Stimulated activated CD4-positive, alpha-beta T cell treated with anti-CD3 and anti-CD28 coated beads, Interleukin-4, amount 100 ng/mL, for 48 hours (primary cell): ENCODE measurements at places on chromosomes 5 and 9.

GRCh38 chr5:149060325-149060724 is 2.5 kb downstream of the SH3TC2 start:
- no peak for DNase-seq

DNA sequence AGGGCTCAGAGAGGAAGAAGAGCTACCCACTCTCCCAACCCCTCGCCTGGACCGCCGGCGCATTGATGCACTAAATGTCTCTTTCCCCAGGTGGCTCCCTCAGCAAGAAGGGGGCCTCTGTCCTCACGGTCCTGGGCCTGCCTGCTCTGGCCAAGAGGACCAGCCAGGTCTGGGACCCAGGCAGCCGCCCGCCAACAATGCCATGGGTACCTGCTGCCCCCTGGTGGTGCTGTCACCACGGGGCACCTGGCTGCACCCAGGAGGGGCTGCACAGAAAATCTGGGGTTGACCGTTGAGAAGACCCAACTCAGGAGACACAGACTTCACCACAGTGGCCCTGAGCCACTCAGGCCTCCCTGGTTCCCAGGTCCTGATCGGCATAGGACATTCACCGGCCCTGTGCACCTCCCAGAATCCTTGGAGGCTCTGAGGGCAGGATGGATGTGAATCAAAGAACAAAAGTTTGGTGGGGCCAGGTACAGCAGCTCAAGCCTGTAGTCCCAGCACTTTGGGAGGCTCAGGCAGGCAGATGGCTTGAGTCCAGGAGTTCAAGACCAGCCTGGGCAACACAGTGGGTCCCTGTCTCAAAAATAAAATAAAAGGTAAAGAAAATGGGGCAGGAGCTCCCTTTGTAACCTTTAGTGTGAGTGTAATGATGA is 2.4 kb upstream of the VAV2 start:
- peak; percentile 81 for DNase-seq

DNA sequence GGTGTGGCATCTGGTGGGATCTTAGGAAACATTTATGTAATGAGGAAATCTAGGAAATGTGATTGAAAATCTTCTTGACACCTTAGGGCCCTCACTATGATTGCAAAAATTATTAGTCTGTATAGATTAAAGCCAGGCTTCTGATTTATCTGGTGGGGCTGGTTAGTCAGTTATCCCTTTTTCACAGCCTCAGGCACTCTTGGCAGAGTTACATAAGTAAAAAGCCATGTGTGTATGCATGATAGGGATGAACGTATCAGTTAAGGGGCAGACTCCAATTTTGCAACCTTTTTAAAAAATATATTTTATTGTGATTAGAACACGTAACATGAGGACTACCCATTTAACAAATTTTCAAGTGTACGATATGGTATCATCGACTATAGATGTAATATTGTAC is 30.6 kb upstream of the RAB14 start:
- DNase-seq = no peak

GRCh38 chr9:75197561-75197960 is 109.2 kb downstream of the OSTF1 start:
- DNase-seq = no peak

DNA sequence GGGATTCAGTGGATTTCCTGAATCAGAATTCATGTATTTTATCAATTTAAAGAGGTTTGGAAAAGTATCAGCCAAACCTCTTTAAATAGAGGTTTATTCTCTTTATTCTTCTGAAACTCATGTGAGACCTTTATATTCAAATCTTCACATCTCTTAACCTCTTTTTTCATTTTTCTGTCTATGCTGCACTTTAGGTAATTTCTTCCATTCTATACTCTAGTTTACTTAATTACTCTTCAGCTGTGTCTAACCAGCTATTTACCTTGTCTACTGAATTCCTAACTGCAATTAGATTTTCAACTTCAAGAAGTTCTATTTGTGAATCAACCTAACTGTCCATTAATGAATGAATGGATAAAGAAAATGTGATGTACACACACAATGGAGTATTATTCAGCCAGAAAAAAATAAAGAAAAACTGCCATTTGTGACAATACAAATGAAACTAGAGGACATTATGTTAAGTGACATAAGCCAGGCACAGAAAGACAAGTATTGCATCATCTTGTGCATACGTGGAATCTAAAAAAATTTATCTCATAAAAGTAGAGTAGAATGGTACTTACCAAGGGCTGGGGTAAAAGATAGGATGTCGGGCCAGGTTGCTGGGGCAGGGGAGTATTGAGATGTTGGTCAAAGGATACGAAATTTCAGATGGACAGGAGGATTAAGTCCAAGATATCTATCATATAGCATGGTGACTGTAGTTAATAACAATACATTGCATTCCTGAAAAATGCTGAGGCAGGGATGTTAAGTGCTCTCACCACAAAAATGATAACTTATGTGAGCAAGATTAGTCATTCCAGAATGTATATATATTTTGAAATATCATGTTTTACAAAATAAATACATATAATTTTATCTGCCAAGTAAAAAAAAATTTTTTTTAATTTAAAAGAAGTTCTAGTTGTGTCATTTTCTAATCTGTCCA is 129.5 kb upstream of the LRRTM2 start:
- no peak for DNase-seq

- no peak for DNase-seq
These were observed 121.3 kb downstream of the FGF10 start for GRCh38 chr5:44267909-44268308.

GRCh38 chr5:108257996-108258395 is 123.9 kb downstream of the FBXL17 start:
- DNase-seq = no peak

GRCh38 chr5:116574367-116575325 is at the start of gene SEMA6A:
TSS of gene SEMA6A (minus strand) at chr5:116574823. CDS start at chr5:116504944, 69,879 bp downstream.
- peak; percentile 58 for DNase-seq

DNA sequence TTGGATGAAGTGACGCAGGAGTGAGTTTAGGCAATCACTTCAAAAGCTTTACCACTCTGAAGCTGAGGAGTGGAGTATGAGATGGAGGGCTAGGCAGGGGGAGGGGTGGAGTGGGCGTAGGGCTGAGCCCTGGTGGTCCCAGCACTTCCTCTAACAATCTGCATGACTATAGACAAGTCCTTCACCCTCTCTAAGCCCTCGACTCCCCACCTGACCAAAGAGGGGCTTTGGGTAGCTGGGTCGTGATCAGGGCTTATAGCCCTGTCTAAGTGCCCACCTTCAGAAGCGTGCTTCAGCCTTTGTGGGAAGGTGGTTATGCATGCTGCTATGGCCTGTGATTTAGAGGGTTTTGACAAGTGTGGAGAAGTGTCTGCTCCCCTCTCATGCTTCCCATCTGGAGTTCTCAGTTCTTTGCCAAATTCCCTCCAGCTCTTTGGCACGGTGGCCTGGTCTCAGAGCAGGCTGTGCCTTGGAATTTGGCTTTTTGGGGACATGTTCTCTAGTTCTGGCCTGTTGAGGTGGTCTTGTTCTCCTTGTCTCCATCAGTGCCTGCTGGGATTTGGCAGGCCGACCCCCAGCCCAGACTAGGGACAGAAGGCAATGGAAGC is 53.0 kb downstream of the ACTBL2 start:
- DNase-seq = no peak

DNA sequence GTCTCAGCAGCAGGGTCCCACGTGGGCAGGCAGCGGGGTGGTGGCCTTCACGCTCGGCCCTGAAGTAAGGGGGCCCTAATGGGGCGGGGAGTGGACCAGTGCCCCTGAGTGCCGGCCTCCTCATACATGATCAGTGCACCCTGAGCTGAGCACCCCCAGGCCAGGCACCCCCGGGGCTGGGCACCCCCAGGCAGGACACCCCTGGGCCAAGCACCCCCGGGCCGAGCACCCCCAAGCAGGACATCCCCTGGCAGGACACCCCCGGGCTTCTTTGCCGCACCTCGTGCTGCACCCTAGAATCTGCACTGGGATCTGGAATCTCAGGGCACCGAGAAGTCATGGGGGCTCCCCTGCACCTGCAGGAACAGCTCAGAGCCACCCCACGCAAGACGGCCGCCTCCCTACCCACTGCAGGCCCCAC is 51.4 kb downstream of the EXD3 start:
- no peak for DNase-seq
